ENCODE measurements at places on chromosomes 6 and 20.

DNA sequence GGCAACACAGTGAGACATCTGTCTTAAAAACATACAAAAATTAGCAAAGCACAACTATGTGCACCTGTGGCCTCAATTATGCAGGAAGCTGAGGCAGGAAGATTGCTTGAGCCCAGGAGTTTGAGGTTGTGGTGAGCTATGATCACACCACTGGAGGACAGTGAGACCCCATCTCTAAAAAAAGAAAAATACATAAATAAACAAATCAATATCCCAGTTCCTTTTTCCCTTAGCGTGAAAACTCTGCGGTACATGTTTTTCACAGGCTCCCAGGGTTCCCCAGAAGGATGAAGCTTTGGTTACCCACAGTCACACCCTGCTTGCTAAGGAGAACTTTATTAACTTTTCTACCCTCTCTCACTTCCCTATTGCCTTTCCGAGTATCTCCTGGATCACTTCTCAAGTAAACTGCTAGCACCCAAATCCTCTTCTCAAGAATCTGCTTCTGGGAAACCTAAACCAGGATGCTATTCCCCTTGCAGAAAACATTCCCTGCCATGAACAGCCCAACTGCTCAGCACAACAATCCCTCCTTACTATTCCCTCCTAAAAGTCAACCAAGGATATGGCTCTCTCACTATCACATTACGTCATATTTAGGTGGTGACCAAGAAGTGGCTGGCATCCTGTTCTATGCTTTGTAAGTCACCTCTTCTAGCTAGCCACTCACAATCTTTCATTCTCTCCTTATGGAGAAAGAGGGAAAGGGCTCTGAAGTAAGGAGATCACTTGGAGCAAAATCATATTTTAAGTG lies 122.4 kb downstream of the IPCEF1 start:
- DNase-seq = no peak

DNA sequence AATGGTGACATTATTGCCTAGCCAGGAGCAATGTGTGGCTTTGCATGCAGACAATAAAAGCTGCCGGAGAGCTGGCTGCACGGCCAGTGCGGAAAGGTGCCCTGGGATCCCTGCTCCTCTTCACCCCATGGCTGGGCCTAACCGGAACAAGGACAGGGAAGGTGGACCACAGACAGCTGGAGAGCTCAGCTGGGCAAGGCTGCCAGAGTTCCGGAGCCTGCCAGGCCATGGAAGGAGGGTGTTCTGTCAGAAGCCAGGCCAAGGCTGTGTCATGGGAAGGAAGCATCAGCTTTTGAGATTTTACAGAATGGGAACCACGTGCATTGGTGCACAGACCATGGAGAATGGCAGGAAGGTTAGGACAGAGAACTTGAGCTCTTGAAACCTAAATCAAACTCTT lies 25.0 kb downstream of the MAP1LC3A start:
- no peak for DNase-seq

- DNase-seq = no peak
These were observed 1.6 kb upstream of the RNF39 start for GRCh38 chr6:30077218-30077617.

- no peak for DNase-seq
These were observed 20.7 kb upstream of the ELOVL2 start for GRCh38 chr6:11064836-11065235.

- DNase-seq = no peak
These were observed 527 bp downstream of the TOMM34 start for GRCh38 chr20:44959638-44960102.

DNA sequence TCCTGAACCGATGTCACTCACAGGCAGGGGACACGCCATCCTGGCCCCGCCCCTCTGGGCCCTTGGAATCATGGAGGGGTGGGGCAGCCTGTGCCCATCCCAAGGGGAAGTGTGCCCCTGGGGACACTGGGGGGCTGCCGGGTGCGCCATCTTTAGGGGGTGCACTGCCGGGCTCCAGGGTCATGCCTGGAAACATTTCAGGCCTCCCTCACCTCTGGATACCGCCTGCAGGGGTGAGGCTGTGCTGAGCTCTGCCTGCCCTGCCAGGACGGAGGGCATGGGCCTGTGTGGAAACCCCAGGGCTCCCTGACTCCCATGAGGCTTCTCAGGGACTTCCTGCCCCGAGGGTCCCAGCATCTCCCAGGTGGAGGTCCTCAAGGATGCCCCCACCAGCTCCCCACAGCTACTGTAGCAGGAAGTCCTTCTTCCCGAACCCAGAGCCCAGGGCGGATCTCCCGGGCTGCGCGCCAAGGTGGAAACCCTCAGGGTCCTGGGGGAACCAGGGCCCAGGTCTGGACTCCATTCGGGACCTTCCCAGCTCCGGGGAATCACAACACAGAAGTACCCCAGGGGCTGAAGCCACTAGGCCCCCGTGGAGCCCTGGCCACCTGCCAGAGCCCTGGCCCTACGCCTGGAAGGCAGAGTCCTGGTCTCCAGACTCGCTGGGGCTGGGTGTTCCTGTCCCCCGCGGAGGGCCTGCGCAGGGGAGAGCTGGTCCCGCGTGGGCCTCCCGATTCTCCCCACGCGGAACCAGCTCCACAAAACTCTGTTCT lies 15.6 kb downstream of the CHRNA4 start:
- no peak for DNase-seq

GRCh38 chr20:3788685-3789155 lies 2.2 kb upstream of the CENPB start:
- no peak for DNase-seq

DNA sequence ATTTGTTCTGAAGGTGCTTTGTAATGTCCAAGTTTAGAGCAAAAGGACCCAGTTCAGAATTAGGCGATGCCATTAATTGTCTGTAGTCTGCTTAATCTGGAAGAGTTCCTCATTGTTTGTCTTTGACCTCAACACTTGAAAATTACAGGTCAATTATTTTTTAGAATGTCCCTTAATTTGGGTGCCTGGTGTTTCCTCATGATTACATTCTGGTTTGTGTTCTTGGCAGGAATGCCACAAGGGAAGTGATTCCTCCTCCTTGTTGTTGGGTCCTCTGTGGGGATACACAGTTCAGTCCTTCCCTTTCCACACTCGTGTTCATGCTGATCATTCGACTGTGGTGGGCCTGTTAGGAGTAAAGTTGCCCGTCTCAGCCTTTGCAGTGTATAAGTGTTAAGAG lies 207.3 kb downstream of the JARID2 start:
- DNase-seq = no peak

DNA sequence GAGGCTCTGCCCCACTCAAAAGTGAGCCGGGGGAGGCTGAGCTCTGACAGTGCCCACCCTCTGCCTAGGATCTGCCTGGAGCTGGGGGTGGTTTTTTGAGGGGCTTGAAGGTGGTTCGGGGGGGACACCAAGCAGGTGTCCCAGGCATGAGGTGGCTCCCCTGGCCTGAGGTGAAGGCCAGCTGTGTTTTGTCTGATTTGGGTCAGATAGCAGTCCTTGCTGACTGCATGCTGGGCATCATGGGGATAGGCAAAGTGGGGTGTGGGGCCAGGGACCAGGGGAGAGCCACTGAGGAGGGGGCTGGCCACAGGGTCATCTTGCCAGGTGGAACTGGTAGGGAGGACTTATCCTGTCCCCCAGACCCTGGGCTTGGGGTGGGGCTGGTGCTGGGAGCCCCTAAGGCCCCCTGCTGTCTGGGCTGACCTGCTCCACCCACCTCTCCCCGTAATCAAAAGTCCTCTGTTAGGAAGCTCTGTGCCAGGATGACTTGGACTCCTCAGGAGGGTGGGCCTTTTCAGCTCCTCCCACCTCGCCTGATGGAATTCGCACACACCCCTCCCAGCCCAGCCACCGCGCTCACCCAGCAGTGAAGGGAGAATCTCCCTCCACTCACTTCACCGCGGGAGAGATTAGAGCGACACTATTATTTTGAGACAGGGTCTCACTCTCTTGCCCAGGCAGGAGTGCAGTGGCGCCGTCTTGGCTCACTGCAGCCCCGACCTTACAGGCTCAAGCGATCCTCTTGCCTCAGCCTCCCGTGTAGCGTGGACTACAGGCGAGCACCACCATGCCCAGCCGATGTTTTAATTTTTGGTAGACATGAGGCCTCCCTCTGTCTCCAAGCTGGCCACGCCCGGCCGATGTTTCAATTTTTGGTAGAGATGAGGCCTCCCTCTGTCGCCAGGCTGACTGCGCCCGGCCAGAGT lies 1.5 kb upstream of the COL9A3 start:
- DNase-seq = no peak

DNA sequence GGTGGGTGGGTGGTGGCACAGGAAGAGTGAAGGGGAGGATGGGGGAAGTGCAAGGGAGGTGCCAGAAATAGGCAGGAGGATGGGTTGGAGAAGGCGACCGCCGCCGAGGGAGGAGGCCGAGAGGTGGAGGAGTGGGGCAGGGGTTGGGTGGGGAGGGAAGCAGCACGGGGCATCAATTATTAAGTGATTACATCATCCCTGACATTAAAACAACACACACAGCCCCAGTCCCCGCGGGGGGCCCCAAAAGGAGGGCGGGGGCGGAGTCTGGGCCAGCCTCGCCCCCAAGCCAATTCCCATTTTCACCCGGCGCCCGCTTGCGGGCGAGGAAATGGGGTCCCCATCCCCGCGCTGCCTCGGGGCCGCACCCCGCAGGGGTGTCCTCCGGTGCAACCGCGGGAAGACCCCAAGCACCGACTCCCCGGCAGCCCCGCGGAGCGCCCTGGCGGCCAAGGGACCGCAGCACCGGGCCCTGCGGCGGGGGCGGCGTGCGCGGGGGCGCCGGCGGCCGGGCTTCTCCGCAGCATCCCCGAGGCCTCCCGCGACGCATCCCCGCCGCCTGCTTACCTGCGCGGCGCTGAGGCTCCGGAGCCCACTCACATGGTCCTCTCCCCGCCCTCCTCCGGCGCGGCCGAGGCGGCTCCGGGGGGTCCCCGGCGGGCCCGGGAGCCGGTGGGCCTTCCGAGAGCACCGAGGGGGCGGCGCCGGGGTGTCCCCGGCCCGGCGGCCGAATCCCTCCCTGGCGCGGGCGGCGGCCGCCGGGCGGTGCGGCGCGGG lies 663 bp downstream of the FYN start:
- DNase-seq = no peak

- DNase-seq = no peak
These were observed 765.9 kb downstream of the BCKDHB start for GRCh38 chr6:80872199-80872950.

GRCh38 chr6:118578617-118579016 lies 30.5 kb downstream of the PLN start:
- DNase-seq = no peak

DNA sequence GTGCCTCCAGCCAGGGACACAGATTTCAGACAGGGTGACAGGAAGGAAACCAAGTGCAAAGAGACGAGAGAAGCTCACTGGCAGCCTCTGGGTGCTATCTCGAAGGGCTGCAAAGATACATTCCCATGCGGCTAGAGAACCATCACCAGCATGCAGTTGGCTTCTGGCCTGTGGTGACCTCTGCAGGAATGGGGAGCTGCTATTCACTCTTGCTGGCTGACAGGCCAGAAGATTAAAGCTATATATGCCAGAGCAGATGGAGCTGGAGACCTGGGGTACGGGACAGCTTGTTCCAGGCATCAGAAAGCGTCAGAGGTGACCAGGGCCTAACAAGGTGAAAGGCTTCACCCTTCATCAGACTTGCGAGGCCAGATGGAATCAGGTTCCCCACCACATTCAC lies 20.0 kb downstream of the MAP1LC3A start:
- DNase-seq = no peak

DNA sequence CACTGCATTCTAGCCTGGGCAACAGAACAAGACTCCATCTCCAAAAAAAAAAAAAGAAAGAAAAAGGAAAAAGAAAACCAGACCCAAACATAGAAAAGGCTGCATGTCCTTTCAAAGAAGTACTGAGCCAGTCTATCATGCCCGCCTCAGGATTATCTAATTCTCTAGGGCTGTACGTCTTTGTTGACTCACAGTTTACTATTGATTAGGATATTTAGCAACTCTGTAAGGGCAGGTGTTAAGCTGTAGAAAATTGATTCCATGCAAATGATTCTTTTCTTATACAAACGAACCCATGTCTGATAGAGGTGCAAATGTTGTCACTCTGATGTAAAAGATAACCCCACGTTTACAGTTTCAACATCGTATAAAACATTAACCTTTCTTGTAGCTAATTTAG lies 209.0 kb downstream of the TTLL2 start:
- no peak for DNase-seq

DNA sequence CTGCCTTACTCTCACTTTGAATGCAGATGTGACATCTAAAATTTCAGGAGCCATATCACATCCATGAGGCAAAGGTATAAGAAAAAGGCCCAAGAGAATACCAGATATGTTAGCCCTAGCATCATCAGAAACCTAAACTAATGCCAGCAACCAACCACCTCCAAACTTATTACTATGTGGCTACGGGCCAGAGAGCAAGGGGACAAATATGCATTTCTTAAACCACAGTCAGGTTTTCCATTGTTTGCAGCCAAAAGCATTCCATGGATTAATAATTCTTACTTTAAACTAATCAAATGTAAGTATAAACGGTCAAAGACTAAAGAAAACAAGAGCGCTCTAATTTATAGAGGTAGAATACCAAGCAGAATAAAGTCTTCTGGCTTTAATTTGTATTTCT lies 84.7 kb downstream of the TASP1 start:
- DNase-seq = no peak

DNA sequence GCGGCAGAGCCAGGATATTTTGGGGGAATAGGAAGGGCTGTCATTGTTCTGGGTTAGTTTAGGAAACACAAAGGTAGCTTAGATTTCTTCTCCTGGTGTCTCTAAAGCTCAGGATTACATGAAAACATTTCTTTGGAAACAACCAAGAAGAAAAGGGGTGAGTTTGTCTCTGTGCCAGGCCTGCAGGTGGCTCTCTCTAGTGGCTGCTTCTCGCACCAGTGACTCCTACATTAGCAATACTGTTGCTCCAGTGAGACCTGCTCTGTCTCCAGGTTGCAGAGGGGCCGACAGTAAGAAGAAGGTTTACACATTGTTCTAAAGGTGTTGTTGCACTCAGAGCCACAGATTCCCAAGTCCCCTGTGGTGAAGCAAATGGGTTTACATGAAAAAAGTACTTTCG lies 104.6 kb upstream of the GLP1R start:
- DNase-seq = no peak

DNA sequence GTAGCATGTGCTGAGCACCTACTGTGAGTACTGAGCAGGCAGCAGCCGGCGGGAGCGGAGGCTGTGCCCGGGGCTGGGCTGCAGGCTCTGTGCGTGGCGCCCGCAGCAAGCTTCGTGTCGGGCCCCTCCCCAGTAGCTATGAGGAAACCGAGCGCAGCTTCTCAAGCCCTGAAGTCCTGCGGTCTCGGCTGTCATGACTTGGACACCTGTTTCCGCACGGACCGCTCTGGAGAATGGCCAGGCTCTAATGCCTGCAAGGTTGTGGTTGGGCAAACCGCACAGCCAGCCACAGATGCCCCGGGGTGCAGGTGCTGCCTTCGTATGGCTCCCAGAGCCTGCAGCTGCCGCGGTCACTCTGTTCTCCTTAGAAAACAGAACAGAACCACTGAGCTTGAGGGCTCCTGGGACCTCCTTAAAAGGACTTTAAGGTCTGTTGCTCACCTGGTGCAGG lies 33.7 kb downstream of the PYGB start:
- no peak for DNase-seq
